ENCODE measurements at places on chromosomes 1 and 21.

GRCh38 chr1:228463559-228464455, 23.4 kb upstream of the RNF187 start:
- peak; percentile 35 for DNase-seq

DNA sequence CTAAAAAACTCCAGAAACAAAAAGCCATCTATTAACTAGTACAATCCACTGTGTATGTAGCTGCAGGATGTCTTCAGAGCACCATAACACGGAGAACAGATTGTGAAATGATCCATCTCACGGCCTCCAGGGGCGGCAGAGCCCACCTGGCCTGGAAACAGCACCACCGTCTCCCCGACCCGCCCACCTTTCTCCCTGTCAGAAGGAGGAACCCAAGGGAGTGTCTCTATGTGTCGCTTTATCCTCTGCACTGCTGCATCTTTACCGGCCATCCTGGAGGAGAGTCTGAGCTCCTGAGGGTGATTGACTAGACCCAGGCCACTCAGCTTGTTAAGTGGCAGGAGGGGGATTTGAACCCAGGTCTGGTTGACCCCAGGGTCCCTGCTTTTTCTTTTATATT, 405.0 kb downstream of the MATN1 start:
- DNase-seq = no peak

DNA sequence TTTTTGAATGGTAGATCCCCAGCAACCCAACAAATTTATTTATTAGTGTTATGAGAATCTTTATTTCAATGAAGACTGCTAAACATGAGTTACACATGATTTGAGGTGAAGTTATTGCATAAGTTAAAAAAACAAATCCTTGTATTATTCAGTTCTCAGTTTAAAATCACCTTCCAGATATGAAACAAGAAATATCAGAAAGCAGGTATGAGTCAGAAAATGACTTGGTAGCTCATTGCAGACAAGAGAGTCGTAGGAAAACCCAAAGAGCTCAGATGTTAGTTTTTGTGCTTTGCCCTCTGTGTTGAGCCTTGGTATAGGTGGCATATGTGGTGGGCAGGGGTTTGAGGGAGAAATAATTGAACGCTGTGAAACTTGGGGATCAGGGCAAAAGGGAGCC, 339.4 kb downstream of the BRINP3 start:
- no peak for DNase-seq

DNA sequence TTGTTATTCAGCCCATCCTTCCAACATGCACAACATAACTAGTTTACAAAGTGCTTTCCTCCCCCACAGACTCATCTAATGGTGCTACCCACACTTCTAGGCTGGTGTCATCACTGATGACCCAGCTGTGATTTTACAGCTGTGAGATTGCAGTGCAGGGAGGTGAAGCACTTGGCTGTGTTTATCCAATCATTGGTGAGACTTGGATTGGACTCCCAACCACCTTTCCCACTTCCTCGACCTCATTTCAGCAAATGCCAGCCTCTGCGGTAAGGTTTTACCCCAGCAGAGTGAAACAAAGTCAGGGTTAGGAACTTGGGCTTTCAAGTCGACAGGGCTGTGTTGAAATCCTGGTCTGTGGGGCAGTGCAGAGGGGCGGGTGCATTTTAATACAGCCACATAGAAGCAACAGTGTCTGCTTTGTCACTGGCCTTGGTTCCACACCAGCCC, 22.1 kb downstream of the ECHDC2 start:
- no peak for DNase-seq

DNA sequence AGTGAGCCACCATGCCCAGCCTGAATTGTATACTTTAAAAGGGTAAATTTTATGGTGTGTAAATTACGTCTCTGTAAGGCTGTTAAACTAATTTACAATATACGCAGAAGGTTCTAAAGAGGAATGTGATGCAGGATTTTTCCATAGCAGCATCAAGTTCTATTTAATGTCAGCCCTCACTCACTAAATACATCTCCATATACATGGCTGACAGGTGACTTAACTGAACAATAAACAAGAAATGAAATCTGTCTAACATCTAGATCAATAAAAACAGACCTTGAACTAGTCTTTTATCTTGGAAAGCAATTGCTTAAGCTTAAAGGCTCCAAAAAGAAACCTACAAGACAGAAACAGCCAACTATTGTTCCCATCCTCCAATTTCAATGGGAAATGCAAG, 121.5 kb upstream of the MAP1LC3C start:
- no peak for DNase-seq

Measured in NCI-H446 (cell line).